ENCODE measurements at places on chromosomes 11 and 22.

DNA sequence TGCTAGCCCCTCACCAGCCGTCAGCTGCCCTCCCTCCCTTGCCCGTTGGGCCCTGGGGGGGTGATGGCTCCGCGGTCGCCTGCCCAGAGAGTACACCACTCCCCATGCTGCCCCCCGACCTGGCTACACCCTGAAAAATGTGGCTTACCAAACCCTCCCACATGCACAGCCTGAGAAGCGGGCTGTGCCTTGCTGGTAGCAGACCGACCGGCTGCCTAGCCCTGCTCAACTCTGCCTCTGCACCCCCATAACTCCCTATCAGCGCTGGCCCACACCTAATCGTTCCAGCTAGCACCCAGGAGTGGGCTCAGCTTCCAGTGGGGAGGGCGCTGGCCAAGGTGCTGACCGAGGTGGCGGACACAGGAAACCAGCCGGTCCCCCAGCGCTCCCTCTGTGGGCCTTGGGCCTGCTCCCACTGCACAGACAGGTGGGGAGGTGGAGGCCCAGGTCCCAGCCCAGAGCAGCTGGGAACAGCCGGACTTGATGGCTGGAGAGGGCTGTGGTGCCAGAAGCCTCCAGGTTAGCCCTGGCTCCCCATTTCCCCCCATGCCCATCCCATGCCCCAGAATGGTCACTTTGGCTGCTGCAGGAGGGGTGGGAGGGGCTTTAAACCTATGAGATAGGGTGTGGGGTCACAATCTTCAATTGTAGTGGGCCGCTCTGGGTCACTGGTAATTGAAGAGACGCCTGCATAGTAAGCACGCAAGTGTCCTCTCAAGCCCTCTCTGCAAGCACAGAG, 32.1 kb upstream of the PRODH start:
- DNase-seq, result no peak

- DNase-seq, result no peak
These were observed 942.9 kb downstream of the BRD1 start for GRCh38 chr22:48884786-48885185.

DNA sequence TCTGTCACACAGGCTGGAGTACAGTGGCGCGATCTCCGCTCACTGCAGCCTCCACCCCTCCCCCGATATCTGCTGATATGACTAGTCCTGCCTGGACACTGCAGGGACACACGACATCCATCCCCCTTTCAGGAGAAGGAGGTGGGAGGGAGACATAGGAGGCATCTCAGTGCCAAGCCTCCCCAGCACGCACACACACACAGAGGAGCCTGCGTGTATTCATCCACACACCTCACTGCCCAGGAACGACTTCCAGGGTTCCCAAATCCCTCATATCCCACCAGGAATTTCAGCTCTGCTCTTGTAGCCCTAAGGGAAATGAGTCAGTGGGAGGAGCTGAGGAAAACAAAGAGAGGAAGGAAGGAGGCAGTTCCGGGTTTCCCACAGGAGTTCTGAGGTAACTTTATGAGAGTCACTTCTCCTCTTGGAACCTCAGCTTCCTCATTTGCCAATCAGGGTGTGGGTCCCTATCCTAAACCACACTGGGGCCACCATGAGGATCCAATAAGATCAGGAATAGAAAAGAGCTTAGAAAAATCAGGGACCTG, 37.2 kb upstream of the ACER3 start:
- no peak for DNase-seq

- DNase-seq, result no peak
These were observed 512 bp downstream of the TOLLIP start for GRCh38 chr11:1308743-1309497.

DNA sequence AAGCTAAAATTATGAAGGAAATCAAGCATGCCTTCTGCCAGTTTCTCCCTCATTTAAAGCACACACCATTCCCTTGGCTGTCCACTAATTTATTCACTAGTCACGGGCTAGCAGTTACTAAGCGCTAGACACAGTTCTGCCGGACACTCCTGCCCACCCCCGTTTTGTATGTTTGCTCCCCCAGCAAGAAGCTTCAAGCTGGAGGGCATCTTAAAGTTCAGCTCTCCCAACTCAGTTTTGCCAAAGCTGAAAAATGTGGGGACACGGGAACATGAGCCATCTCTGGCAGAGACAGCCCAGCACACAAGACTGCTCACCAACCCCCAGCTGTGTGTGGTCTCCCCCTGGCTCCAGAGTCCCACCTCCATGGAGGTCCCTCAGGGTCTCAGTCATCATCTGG, 263.6 kb downstream of the BRD1 start:
- DNase-seq, result no peak

- DNase-seq, result no peak
These were observed 189.0 kb upstream of the MPPED2 start for GRCh38 chr11:30775233-30775522.

DNA sequence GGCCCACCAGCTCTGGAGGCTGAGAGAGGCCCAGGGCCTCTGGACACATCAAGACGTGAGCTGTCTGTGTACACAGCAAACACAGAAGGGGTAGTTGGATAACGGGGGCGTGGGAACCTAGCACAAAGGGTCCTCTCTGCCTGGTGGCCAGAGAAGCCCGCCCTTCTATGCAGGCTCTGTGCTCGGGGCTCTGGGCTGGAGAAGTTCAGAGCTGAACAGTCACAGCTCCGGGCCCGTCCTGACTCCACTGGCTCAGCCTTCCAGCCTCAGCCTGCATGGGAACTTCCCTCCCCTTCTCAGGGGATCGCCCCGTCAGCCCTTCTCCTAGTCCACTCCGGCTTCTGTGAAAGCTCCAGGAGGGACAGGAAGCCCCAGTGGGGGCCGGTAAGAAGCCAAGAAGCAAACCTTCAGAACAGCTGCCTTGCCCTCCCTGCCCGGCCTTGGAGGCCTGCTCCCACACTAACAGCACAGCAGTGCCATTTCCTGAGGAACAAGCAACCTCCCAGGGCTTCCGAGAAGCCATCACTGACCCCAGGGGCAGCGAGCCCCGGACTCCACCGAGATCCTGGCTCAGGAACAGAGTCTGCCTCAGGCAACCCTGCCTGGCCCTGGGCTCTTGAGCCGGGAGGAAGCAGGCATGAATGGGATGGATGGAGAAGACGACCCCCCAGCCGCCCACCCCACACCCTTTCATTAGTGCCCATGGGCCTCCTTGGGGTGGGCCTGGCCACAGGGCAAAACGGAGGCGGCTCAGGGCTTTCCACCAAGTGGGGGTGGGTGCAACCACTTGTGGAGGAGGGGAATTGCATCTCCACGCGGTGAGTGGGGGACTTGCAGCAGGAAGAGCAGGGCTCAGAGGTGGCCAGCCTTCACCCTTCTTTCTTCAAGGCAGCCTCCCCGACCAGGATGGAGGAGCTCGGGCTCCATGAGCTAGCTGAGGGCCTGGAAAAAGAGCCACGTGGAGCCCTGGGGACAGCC, 119.8 kb downstream of the ST3GAL4 start:
- no peak for DNase-seq

DNA sequence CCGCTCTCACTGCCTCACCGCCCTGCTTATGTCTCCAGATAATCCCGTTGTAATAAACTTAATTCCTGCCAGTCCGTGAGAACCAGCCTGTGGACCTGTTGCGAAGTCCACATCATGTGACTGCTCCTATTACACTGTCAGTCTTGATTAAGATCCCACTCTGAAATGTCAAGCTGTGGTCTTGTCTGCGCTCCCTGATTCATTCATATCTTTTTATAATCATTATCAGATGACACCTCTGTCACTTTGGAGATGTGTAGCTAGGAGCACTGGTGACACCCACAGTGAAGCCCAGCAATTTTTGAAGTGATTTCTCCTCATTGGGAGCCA, 377.3 kb downstream of the TBC1D22A start:
- no peak for DNase-seq

GRCh38 chr22:37817705-37818408, 5.3 kb upstream of the GALR3 start:
- peak; percentile 78 for DNase-seq

DNA sequence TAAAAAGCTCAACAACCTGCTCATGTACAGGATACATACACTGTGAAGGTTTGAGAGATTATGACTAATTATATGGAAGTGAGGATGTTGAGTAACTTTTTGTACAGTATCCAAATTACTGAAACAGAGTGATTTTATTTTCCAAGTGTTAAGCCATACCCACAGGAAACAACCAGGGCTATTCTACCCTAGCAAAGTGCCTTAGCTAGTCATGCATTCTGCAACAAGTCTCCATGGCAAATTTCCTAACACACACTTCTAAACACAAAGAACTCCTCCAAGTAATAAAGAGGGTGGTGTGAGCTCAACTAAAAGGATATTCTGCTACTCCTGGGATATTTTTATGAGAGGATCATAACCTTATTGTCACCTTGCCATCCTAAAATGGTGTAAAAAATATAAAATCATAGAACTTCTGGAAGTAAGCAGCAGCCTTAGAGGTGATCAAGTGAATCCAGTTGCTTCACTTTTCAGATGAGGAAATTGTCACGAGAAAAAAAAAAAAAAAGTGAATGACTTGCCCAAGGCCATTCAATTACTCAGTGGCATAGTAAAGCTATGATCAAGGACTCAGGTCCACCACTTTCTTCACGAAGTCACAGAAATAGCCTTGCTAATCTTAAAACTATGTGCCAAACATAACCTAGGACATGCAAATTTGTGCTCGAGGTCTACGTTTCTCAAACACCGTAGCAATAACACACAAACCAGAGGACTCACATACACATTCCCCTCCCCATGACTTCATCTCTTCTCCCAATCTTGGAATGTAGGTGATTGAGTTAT, 4.2 kb downstream of the LGR4 start:
- DNase-seq, result no peak

DNA sequence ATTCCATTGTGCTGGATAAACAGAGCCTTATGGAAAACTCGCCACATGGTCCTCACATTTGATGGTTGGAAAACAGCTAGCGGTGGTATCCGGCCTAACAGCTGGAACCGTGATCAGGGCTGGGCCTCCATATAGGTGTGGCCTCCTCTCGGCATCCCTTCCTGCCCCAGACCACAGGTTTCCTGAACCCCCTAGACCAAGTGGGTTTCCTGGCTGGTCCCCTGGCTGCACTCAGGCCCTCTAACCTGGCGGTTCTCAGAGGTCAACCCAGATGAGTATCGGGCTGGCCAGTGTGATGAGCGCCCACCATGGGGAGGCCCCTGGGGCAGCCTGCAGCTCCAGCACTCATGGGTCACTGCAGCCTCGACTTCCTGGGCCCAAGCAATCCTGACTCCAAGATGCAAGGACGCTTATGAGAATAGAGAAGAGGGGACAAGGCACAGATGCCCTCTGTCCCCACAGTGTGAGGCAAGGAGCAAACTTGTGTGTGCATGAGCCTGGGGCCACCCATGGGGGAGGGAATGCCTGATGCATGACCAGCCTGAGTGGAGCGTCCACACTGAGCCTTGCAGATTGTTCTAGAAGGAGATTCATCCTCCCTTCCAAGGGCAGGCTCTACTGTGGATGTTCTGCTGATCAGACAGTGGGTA, 53.4 kb upstream of the WNT7B start:
- DNase-seq, result no peak

- no peak for DNase-seq
These were observed 582 bp upstream of the ATP6V1E1 start for GRCh38 chr22:17629173-17629489.

DNA sequence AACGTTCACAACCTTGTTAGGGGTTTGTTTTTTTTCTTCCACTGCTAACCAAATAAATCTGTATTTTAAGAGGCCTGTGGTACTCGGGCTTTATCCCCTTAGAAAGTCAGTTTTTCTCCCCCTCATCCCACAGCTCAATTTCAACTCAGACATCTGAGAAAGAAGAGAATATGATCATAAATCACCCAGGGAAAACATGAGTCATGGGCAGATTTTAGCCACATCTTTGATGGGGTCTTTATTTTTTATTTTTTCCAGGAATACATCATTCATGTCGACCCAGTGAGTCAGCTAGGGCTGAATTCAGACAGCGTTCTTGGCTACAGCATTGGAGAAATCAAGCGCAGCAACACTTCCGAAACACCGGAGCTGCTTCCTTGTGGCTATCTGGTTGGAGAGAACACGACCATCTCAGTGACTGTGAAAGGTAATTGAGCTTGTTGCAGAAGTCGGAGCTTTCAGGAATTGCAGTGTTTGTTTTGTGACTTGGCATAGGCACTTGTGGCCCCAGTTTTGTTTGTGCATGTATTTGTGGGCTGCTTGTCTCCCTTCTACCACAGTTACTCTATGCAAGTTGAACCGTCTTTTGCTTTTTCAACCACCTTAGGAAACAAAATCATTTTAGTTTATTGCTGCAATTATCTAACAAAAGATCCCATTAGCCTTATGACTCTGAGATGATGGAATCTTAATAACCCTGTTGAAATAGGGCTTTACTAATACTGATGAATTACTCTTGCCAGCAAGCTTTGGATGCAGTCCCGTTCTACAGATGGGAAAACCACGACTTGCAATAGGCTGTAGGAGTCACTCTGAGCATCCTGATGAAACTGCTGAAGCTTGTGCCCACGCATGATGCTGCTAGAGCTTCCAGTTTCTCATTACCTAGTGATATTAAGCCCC, 62.7 kb downstream of the DBX1 start:
- no peak for DNase-seq

DNA sequence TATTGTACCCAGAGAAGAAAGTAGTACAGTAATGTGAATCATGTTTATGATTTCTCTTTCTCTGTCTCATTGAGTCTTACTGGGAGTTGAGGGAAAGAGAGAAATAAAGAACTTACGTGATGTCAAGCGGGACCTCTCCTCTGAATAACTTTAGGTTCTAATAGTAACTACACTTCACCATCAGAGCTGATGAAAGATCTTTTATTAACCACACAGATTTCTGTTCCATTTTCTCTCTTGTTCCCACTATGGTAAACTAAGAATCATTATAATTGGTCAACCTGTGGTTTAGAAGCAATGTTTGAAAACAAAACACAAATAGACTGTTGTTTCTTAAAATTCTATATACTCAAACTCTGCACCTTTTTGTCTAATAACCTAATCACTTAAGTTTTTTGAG, 142.3 kb downstream of the ELP4 start:
- no peak for DNase-seq

- no peak for DNase-seq
These were observed 56.3 kb downstream of the MTNR1B start for GRCh38 chr11:93025558-93026255.

DNA sequence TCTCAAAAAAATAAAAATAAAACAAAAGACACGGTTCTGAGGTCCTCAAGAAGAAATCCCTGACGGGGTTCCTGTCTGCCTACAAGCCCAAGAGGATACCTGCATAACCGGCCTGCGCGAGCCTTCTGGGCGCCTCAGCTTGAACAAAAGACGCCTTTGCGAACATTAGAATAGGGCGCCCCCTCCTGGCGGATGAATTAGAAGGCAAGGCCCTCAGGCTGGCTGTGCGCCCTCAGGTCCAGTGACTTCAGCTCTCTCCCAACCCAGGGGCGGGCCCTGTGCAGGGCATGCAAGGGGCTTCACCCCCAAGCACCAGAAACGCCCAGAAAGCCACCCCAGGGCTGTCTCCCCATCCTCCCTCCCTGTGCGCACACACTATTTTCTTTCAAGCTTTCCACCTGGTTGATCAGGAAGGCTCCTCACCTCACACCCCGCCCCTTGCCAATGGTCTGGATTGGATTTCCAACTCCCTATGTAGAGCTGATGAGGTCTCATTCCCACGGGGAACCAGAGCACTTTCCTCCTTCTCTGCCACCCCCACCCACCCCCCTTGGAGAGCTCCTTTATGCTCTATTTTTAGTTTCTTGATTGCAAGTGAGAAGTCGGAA, 273.3 kb downstream of the BUD13 start:
- DNase-seq, result no peak

Measured in putamen (tissue), 1 donor.